ENCODE measurements at places on chromosomes 4 and X. TPM values are rescaled to one million over a fixed set of nuclear protein-coding genes. Genes with fewer than 3 reads are reported as not detected.

The F8A3 gene
- 0.93 TPM for total RNA-seq

The MXD4 gene
- 52.3 TPM for total RNA-seq

The ASMT gene
- not detected for total RNA-seq

The NKX3-2 gene
- total RNA-seq: not detected

The GABRQ gene
- not detected for total RNA-seq

The XK gene
- total RNA-seq: 0.07 TPM

The ITM2A gene
- 40.1 TPM for total RNA-seq

The BLTP1 gene
- 101 TPM for total RNA-seq

The RIBC1 gene
- total RNA-seq: 0.13 TPM

The RTL9 gene
- not detected for total RNA-seq

The PCDH11X gene
- 0.22 TPM for total RNA-seq

The GYG2 gene
- total RNA-seq: 0.14 TPM

The IL3RA gene
- total RNA-seq: 10.1 TPM

The SLC49A3 gene
- total RNA-seq: 2.4 TPM

The UGT2B15 gene
- not detected for total RNA-seq

The GIMD1 gene
- total RNA-seq: not detected

The PCSK1N gene
- not detected for total RNA-seq

The ARAP2 gene
- 2.1 TPM for total RNA-seq

The PDS5A gene
- total RNA-seq: 159 TPM

The CLNK gene
- not detected for total RNA-seq

The MAGEA2B gene
- not detected for total RNA-seq

The CLIC2 gene
- 18.0 TPM for total RNA-seq

The CLCN4 gene
- 13.0 TPM for total RNA-seq

The AWAT2 gene
- 0.13 TPM for total RNA-seq

The ITIH6 gene
- total RNA-seq: not detected

The TNMD gene
- total RNA-seq: not detected

The SERPINA7 gene
- total RNA-seq: not detected

The MGAT4D gene
- not detected for total RNA-seq

The TMEM47 gene
- 67.2 TPM for total RNA-seq

The ZIC3 gene
- total RNA-seq: not detected

All from thoracic aorta endothelial cell (primary cell).